ENCODE measurements at places on chromosomes 2 and 18.

- DNase-seq, result no peak
Measured at GRCh38 chr18:54173980-54174630, 50.4 kb downstream of the MBD2 start.

GRCh38 chr18:8848541-8848940 lies 143.2 kb downstream of the MTCL1 start:
- DNase-seq, result no peak

DNA sequence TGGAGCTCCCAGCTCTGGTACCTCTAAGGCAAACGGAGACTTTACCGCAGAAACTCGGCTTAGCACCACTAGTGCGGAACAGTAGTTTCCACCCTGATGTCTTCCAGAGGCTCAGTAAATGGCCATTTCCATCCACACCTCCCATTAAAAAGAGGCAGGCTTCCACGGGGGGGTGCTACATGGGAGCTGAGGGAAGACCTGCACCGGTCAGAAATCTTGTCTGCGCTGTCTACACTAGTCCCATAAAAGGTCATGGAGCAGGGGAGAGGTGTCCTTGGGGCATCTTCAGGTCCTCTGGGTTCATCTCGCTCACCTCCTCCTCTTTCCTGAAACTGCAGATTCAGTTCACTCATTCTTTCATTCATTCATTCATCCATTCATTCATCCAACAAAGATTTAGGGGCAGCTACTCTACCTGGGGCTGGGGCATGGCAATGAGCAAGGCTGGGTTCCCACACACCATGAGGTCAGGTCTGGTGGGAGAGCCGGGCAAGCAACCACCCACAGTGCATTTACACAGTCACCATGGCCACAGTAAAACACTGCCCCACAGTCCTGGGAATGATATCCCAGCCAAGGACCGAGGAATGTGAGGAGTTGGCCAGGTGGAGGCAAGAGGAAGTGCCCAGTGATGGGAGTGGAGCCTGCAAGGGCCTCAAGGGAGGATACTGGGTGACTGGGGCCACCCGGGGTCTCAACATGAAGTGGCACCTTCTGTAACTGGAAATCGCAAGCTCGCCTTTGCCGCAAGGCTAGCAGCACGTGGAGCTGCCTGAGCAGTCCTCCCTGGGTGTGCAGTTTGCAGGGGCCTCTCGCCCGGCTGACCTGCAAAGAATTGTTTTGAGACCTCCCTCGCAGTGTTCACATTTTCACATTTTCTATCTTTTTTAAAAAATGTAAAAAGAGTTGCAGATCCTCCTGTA lies 180.2 kb upstream of the RAB6C start:
- no peak for DNase-seq

- DNase-seq, result no peak
Measured at GRCh38 chr2:232884001-232884421, 13.9 kb downstream of the SNORC start.

DNA sequence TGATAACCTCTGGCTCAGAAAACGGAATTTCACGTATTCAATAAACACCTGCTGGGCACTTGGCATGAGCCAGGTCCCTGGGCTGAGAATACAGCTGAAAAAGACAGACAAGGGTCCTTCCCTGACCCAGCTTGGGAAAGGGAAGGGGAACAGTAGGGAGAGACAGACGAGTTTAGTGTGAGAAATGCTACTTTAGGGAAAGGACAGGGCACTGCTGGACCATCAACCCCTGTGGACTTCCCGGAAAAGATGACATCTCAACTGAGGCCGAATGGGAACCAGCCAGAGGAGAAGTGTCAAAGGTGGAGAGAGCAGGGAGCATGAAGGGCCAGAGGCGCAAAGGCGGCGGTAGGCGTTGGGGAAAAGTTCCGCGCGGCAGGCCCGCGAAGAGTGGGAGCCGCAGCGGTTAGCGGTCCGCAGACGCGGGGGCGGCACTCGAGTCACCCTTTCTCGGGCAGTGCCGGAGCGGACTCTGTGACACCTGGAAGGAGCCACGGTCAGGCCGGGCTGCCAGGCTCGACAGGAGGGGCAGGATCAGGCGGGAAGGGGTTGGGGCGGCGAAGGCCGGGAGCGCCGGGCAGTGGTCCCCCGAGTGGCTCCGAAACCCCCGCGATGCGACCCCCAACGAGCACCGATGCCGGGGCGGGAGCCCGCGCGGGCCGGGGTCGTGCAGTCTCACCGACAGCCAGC lies 519 bp downstream of the TEX261 start:
- no peak for DNase-seq

- DNase-seq, result no peak
Measured at GRCh38 chr18:657311-658000, at the start of gene TYMS. Gene TYMS, plus strand, starts transcription at chr18:657653. Its CDS starts 90 bp downstream, at chr18:657743.

DNA sequence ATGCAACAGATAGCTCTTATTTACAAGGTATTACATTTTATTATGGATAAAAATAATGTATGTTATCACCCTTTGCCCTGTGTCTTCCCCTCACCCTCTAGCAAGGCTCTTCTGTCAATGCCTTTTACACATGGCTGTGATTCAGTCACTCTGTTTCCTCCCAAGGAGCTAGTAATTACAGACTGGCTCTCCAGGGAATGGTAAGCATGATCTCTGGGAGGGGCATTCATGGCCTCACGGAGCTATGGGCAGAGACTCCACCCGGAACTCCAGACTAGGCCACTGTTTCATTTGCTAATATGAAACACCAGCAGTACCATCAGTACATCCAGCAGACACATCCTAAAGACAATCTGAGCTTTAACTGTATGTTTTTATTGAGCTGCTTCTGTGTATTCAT lies 410.9 kb upstream of the CYRIA start:
- DNase-seq, result no peak

DNA sequence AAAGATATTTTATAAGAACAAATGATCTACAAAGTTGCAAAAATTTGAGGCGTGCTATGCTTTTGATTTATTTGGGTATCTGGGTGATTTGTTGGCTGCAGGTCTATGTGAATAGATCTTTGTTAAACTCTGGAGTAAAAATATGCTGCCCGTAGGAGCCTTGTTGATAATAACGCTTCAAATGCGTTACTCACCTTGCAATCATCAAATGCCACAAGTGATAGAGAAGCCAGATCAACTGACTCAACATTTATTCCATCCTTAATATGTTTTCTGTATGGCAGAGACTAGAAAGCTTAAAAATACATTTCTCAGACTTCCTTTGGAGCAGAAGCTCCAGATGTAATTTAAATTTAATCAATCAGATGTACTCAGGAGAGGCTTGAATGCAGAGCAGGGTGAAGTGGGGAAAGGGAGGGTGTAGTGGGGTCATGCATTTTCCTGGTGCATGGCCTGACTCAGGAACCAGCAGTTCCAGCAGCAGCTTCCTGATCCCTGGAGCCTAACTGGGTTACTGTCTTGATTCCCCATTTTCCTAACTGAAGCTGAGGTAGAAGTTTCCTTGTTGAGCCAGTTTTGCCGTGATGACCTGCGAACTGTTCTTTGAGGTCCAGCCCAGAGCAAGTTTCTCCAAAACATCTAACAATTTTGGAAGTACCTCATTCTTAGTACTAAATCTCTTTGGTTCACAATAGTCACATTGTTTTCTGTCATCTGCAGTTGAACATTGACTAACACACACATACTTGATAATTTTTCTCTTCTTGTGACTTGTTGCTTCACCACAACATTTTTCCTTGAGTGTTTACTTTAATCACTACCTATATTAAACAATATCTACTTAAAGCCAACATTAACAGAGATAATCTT lies 284.7 kb upstream of the CWC22 start:
- no peak for DNase-seq

- no peak for DNase-seq
Measured at GRCh38 chr2:132268977-132269523, 107.3 kb upstream of the ANKRD30BL start.

DNA sequence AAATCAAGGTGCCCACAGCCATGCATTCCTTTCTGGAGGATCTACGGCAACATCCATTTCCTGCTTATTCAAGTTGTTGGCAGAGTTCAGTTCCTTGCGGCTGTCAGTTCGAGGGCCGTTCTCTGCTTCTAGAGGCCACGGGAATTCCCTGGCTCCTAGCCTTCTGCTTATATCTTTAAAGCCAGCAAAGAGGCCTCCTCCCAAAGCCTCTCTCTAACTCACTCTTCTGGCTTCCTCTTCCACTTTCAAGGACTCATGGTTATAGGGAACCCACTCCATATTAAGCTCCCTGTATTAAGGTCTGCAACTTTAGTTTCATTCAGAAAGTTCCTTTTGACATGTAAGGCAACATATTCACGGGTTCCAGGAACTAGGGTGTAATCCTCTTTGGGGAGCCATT lies 150.1 kb upstream of the RMP24 start:
- no peak for DNase-seq

- DNase-seq, result no peak
Measured at GRCh38 chr2:42307180-42307579, 53.8 kb downstream of the COX7A2L start.

DNA sequence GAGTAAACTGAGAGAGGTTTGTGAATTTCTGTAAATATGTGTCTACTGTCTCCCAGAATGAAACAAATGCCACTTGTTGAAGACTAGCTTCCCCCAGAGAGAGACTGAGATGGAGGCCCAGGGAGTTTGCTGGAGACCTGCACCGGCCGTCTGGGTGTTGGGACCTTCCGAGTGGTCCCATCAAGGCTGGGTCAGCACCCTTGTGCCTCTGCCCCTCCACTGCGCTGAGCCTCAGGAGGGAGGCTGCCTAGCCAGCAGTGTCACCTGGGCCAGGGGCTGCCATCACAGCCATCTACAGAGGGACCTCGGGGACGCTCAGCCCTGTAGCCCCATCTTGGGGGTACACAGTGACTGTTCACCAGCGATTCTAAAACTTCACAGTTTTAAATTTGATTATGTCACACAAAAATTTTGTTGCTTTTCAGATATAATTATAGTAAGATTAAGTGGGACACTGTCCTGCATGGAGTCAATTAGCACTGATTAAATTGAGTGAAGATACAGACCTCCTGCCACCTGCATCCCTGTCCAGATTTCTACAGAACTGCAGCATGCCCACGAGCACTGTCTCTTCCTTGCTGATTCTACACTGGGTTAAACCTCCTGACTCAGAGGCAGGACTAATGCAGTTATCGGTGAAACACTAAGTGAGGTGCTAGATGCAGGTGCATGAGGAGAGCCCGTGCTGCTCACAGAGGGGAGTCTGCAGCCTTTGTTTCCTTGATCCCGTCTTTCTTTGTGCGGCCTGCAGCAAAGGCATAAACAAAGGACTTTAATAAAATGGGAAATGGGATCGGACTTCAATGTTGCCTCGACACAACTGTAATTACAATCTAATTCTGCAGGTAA lies 50.5 kb downstream of the TMEM18 start:
- DNase-seq, result no peak

GRCh38 chr2:134433979-134434378 lies 180.1 kb downstream of the MGAT5 start:
- DNase-seq, result no peak

- DNase-seq, result no peak
Measured at GRCh38 chr18:13112982-13113381, 105.6 kb upstream of the LDLRAD4 start.

- no peak for DNase-seq
Measured at GRCh38 chr2:237223201-237223861, 137.6 kb downstream of the COPS8 start.

DNA sequence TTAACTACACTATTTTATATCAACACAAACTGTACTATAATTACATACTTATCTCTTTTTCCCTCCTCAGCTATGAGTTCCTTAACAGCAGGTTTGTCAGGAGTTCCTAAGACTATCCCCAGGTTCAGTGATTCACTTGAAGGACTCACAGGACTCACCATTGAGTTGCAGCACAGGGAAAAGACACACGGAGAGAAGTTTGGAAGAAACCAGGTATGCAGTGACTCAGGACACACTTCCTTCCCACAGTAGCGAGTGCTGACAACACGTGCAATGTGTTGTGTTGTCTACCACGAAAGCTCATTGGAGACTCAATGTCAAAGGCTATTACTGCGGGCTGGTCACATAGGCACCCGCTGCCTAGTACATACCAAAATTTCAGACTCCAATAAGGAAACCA lies 32.0 kb downstream of the MGAT4A start:
- no peak for DNase-seq

GRCh38 chr2:112834396-112835037 lies 2.1 kb downstream of the IL1B start:
- no peak for DNase-seq

DNA sequence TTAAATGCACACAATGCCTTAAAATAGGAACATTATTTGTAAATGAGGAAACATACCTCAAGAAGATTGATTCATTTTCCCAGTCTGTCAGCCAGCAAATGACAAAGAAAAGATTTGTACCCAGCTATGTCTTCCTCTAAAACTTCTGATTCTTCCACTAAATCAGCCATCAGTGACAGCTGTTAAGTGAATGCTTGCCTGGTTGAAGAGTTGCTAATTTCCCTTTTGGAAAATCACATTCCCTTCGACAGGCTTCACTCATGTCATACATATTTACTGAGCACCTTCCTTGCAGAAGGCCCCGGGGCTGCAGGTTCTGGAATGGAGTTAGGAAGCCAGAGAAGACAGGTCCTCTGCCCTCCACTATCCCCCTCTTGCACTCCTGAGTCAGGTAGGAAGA lies 112.0 kb upstream of the SLC66A3 start:
- DNase-seq, result no peak

- DNase-seq, result no peak
Measured at GRCh38 chr2:86566158-86566820, 3.0 kb upstream of the CHMP3 start.

DNA sequence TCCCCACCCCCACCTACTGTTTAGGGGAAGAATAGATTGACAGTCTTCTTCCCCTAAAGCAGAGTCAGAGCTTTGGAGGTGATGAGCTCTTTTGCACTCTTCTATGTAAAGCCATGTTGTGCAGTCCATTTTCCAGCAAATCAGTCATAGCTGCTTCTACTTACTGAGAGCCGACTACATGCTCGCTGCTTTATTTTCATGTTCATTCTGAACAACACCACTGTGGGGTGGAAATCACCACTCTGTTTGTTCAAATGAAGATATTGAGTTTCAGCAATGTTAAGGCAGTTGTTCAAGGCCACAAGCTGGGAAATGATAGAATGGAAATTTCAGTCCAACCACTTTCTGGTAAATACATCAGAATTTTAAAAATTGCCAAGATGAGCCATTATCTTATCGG lies 88.3 kb downstream of the INSIG2 start:
- no peak for DNase-seq

DNA sequence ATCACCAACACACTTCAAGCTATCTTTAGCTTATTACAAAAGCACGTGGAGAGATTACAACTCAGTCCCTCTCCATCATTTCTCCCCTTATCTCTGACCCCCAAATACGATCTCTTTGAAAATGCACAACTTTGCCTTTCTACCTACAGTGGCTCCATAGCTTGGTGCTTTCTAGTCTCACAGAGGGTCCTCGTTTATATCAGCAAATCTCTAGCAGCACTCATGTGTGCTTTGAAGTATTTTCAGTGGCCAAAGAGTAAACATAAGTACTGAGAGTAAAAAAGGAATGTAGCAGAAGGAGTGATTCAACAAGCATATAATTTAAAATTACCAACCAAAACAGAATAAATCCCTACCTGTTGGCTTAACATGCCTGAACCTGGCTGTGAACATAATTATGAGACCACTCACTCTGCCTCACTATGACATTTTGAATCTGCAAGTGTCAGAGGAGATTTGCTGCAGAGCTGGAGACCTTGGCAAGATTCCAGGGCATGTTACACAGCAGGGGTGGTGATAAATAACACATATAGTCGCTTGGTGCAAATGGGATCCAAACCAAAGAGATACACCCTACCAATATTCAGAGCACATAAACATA lies 54.6 kb downstream of the LAMA3 start:
- no peak for DNase-seq

GRCh38 chr2:27823569-27823968 lies 52.0 kb downstream of the MRPL33 start:
- no peak for DNase-seq

- DNase-seq, result no peak
Measured at GRCh38 chr2:236402033-236402790, 138.0 kb upstream of the ASB18 start.

All from central memory CD8-positive, alpha-beta T cell (primary cell).